Right ventricle myocardium inferior (tissue), 1 donor: ENCODE measurements at places on chromosomes 4 and X.

- DNase-seq = no peak
Observed at GRCh38 chr4:100938698-100939097, 408.6 kb downstream of the PPP3CA start.

- DNase-seq = no peak
Observed at GRCh38 chr4:36187723-36188333, 56.5 kb downstream of the ARAP2 start.

DNA sequence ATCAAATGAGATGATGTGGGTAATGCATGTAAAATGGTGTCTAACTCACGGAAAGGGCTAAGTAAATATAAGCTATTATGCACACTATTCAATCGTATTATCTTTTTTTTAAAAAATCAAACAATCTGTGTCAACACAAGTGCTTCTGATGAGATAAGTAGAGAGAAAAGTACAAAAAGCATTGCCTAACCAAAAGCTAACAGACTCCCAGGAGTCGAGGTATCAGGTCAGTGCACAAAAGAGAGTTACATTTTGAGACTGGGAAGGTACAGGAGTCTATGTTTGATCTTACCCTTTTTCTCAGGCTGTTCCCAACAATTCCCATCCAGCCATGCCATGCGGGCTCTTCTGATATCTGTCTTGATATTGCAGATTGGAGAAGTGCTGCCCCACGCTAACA lies 203.3 kb upstream of the ZIC3 start:
- DNase-seq = no peak

GRCh38 chr4:145295547-145295946 lies 115.2 kb upstream of the OTUD4 start:
- DNase-seq = no peak
